Nephron progenitor cell (in vitro differentiated cells): ENCODE measurements at places on chromosomes 16 and 17.

- no peaks in the 10 kb centered on the region for H3K36me3 ChIP-seq
- H3K4me3 ChIP-seq, result no peak overlapping the region
- no peak overlapping the region for H3K27ac ChIP-seq
- no peak for DNase-seq
- H3K27me3 ChIP-seq, result no peaks in the 10 kb centered on the region
These were observed 13.1 kb downstream of the CORO7 start for GRCh38 chr16:4403133-4403949.

GRCh38 chr17:79562931-79563210, 48.0 kb downstream of the RBFOX3 start:
- DNase-seq, result no peak

GRCh38 chr17:45854209-45854608, 9.5 kb downstream of the SPPL2C start:
- no peak overlapping the region for H3K4me3 ChIP-seq
- no peaks in the 10 kb centered on the region for H3K4me1 ChIP-seq
- H3K27me3 ChIP-seq, result peaks cover 46% of the 10 kb centered on the region

DNA sequence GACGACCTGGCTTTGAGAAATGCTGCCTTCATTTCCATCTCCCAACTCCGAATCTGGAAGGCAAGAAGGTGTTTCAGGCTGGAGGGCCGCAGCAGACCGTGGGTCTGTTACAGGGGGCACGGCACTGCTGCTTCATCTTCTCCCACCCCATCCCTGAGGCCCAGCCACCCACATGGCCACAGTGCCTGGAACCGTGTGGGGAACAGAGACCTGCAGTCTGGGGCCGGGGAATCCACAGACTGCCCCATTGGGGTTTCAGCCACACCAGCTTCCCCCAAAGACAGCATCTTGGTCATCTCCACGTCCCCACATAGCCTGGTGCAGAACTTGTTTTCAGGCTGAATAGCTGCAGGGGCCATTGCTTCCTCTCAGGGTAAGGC, 74.2 kb downstream of the MRC2 start:
- no peak overlapping the region for H3K4me3 ChIP-seq
- H3K27ac ChIP-seq, result no peak overlapping the region
- H3K4me1 ChIP-seq, result peaks cover 32% of the 10 kb centered on the region

- H3K4me1 ChIP-seq, result peaks cover 34% of the 10 kb centered on the region
- no peak overlapping the region for H3K4me3 ChIP-seq
- no peaks in the 10 kb centered on the region for H3K36me3 ChIP-seq
- no peak overlapping the region for H3K27ac ChIP-seq
- H3K27me3 ChIP-seq, result peaks cover 12% of the 10 kb centered on the region
These were observed 26.6 kb downstream of the PIPOX start for GRCh38 chr17:29069526-29070041.

DNA sequence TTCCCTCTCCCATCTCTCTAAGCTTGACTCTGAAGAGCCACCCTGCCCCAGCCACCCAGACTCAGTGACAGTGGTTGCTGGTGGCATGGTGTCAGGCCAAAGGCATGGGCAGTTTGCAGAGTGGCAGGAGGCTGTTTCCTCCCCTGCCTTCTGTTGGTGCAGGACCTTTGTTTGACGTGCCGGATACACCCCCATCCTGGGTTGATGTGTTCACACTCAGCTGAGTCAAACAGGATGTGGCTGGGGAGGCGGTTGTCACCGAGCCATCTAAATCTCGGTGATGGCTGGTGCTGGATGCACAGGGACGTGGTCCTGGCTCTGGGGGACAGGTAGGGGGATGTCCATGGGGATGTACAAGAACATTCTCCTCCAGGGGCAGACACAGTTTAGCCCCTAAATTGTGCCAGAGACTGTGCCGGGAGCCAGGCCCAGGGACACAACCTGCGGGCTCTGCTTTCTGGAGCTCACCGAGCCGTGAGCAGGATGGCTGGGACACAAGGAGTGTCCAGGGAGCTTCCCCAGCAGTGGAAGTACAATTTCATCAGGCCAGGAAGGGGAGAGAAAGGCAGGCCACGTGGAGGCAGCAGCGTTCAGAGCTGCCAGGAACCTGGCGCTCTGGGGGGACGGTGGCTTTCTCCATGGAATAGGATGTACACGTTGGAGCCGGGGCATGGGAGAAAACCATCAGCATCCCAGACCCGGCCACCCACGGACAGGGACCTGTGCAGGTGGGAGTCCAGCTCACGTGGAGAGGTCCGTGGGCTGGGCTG, 264.2 kb downstream of the SEC14L1 start:
- no peak overlapping the region for H3K4me3 ChIP-seq
- H3K4me1 ChIP-seq, result peaks cover 72% of the 10 kb centered on the region
- H3K36me3 ChIP-seq, result peaks cover 10% of the 10 kb centered on the region
- H3K27me3 ChIP-seq, result peaks cover 8% of the 10 kb centered on the region
- DNase-seq, result no peak

- DNase-seq, result no peak
- H3K4me3 ChIP-seq, result no peak overlapping the region
- peaks cover 3% of the 10 kb centered on the region for H3K27me3 ChIP-seq
- peak overlapping the region; percentile 30 for H3K27ac ChIP-seq
These were observed 271.2 kb downstream of the NTN1 start for GRCh38 chr17:9292561-9292941.

DNA sequence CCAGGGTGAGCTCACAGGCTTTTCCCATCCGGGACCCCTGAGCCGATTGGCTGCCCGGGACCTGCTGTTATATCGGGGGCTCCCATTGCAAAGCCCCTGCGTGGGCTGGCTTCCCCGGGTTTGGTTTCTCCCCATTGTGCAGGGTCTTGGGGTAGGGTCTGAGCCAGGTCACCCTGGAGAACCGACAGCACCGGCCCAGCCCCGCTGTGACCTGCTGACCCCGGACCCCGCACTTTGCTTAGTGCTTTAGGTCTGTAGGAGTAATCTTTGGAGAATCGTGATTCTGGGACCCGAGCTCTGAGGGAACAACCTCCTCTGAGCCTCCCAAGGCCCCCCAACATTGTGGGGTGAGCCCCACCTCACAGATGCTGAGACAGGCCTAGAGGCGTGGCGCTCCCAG, 62.9 kb downstream of the JPH3 start:
- no peak overlapping the region for H3K4me3 ChIP-seq
- H3K4me1 ChIP-seq, result no peaks in the 10 kb centered on the region

- H3K27me3 ChIP-seq, result peaks cover 17% of the 10 kb centered on the region
- H3K4me1 ChIP-seq, result peaks cover 97% of the 10 kb centered on the region
- H3K27ac ChIP-seq, result no peak overlapping the region
- no peak overlapping the region for H3K4me3 ChIP-seq
- H3K36me3 ChIP-seq, result no peaks in the 10 kb centered on the region
These were observed 136.7 kb upstream of the GSE1 start for GRCh38 chr16:85476389-85476788.

- no peak overlapping the region for H3K27ac ChIP-seq
- H3K27me3 ChIP-seq, result peaks cover 5% of the 10 kb centered on the region
- H3K36me3 ChIP-seq, result no peaks in the 10 kb centered on the region
- peaks cover 9% of the 10 kb centered on the region for H3K4me1 ChIP-seq
These were observed 10.1 kb upstream of the ZFPM1 start for GRCh38 chr16:88442727-88443576.

- H3K27me3 ChIP-seq, result peaks cover 12% of the 10 kb centered on the region
These were observed 203.5 kb upstream of the IRX3 start for GRCh38 chr16:54490112-54490488.

DNA sequence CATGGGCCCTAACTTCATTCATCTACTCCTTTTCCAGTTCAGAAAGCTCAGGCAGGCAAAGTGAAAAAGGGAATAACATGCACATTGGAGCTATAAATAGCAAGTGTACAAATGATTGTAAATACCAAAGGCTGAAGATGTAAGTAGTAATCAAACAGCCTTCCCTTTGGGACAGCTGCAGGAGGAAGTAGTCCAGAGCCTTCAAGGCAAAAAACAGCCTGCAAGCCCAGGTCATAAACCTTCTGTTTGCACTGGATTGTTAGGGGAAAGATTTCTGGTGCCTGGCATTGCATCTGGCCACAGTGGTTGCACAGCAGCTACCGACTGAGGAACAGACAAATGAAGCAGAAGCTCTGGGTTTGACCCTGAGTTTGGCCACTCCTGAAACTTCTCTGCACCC, 98.6 kb upstream of the PMFBP1 start:
- H3K4me1 ChIP-seq, result peaks cover 36% of the 10 kb centered on the region
- H3K27ac ChIP-seq, result peak overlapping the region; percentile 68
- H3K27me3 ChIP-seq, result no peaks in the 10 kb centered on the region
- peak overlapping the region; percentile 17 for H3K4me3 ChIP-seq
- H3K36me3 ChIP-seq, result peaks cover 12% of the 10 kb centered on the region

GRCh38 chr16:64051824-64052223, 1070.0 kb downstream of the CDH11 start:
- no peaks in the 10 kb centered on the region for H3K4me1 ChIP-seq
- H3K27me3 ChIP-seq, result no peaks in the 10 kb centered on the region

- H3K4me3 ChIP-seq, result peak overlapping the region; percentile 85
- H3K27ac ChIP-seq, result no peak overlapping the region
- peaks cover 2% of the 10 kb centered on the region for H3K27me3 ChIP-seq
- peaks cover 25% of the 10 kb centered on the region for H3K36me3 ChIP-seq
- H3K4me1 ChIP-seq, result peaks cover 33% of the 10 kb centered on the region
These were observed 1.6 kb downstream of the PITPNC1 start for GRCh38 chr17:67378454-67379250.

- H3K27ac ChIP-seq, result no peak overlapping the region
- H3K36me3 ChIP-seq, result peaks cover 52% of the 10 kb centered on the region
- no peak for DNase-seq
- H3K4me1 ChIP-seq, result peaks cover 7% of the 10 kb centered on the region
- no peak overlapping the region for H3K4me3 ChIP-seq
These were observed 26.3 kb upstream of the CLEC18B start for GRCh38 chr16:74447578-74447977.

- no peak for DNase-seq
- H3K27ac ChIP-seq, result no peak overlapping the region
- H3K4me1 ChIP-seq, result no peaks in the 10 kb centered on the region
- H3K4me3 ChIP-seq, result no peak overlapping the region
- H3K27me3 ChIP-seq, result peaks cover 45% of the 10 kb centered on the region
- no peaks in the 10 kb centered on the region for H3K36me3 ChIP-seq
These were observed 34.3 kb upstream of the RBFOX3 start for GRCh38 chr17:79645022-79645776.

DNA sequence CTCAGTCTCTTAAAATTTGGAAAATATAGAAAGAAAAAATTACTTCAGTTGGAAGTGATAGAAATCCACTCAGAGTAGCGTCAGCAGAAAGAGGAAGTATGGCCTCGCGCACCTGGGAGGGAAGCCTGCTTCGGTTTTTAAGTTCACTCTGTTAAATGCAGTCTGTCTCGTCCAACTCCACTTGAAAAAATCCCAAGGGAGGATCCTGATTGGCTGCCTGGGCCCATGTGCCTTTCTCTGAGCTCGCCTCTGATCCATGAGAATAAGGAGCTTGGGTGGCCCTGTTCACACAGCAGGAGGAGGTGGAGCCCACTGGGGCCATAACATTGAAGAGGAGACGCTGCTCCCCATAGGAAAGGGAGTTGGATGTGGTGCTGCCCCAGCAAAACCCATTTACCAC, 40.7 kb downstream of the DNAJA2 start:
- DNase-seq, result no peak
- H3K27ac ChIP-seq, result no peak overlapping the region
- no peaks in the 10 kb centered on the region for H3K4me1 ChIP-seq
- H3K4me3 ChIP-seq, result no peak overlapping the region

DNA sequence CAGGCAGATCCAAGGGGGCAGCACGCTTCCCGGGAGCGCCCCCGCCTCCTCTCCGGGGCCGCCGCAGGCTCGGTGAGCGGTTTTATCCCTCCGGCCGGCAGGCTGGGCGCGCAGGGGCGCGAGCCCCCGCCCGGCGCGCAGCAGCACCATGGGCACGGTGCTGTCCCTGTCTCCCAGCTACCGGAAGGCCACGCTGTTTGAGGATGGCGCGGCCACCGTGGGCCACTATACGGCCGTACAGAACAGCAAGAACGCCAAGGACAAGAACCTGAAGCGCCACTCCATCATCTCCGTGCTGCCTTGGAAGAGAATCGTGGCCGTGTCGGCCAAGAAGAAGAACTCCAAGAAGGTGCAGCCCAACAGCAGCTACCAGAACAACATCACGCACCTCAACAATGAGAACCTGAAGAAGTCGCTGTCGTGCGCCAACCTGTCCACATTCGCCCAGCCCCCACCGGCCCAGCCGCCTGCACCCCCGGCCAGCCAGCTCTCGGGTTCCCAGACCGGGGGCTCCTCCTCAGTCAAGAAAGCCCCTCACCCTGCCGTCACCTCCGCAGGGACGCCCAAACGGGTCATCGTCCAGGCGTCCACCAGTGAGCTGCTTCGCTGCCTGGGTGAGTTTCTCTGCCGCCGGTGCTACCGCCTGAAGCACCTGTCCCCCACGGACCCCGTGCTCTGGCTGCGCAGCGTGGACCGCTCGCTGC, 832 bp downstream of the CDK5R1 start:
- peak; percentile 55 for DNase-seq
- H3K27ac ChIP-seq, result peak overlapping the region; percentile 28
- peaks cover 11% of the 10 kb centered on the region for H3K36me3 ChIP-seq
- H3K27me3 ChIP-seq, result peaks cover 6% of the 10 kb centered on the region
- H3K4me3 ChIP-seq, result peak overlapping the region; percentile 93
- peaks cover 78% of the 10 kb centered on the region for H3K4me1 ChIP-seq

DNA sequence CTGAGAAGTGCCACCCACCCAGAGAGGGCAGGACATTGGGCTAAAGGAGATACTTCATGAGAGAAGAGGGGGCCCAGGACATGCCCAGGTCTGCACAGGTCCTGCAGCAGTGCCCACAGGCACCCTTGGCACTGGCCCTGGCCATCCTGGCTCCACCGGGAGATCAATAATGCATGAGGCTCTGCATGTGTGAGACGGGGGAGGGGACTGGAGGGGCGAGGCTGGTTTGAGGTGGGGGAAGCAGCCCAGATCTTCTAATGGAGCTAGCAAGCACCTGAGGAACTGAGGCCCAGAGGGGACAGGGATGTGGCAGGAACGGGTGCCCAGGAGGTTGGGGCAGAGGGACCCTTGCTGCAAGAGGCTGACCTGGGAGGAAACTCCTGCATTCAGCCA, 567 bp downstream of the OSBPL7 start:
- H3K4me1 ChIP-seq, result peaks cover 24% of the 10 kb centered on the region
- no peak overlapping the region for H3K27ac ChIP-seq
- H3K4me3 ChIP-seq, result peak overlapping the region; percentile 90
- peaks cover 18% of the 10 kb centered on the region for H3K36me3 ChIP-seq

- no peaks in the 10 kb centered on the region for H3K36me3 ChIP-seq
- peaks cover 3% of the 10 kb centered on the region for H3K27me3 ChIP-seq
- no peak overlapping the region for H3K4me3 ChIP-seq
- peaks cover 9% of the 10 kb centered on the region for H3K4me1 ChIP-seq
These were observed 16.1 kb upstream of the TNFRSF13B start for GRCh38 chr17:16987830-16988601.
